G401 (cell line): ENCODE measurements at places on chromosomes 5 and 9.

GRCh38 chr5:90809311-90810056 lies 250.9 kb downstream of the ADGRV1 start:
- DNase-seq = peak; percentile 1

- peak; percentile 35 for DNase-seq
Measured at GRCh38 chr5:150516011-150516410, 8.1 kb downstream of the NDST1 start.

- peak; percentile 33 for DNase-seq
Measured at GRCh38 chr9:98010445-98010844, 27.3 kb downstream of the ANP32B start.

DNA sequence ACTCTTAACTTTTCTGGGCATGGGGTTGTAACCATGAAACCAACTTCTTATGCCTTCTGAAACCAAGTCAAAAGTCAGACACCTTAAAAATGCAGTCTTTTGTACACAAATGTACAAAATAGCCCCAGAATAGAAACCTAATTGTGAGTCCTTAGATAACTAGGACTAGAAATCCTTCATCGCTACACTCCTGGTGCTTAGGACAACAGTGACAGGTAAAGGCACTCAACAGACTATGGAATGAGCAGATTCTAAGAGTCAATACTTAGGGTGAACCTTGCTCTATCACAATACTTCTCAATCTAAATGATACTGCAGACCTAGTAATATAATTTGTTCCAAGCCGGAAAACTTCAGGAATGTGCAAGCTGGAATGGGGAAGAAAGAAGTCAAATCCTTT lies 163.7 kb downstream of the PDE4D start:
- no peak for DNase-seq

GRCh38 chr5:63963080-63963735 lies 963 bp upstream of the HTR1A start:
- peak; percentile 81 for DNase-seq

GRCh38 chr5:114296191-114296590 lies 65.7 kb upstream of the KCNN2 start:
- DNase-seq = no peak

DNA sequence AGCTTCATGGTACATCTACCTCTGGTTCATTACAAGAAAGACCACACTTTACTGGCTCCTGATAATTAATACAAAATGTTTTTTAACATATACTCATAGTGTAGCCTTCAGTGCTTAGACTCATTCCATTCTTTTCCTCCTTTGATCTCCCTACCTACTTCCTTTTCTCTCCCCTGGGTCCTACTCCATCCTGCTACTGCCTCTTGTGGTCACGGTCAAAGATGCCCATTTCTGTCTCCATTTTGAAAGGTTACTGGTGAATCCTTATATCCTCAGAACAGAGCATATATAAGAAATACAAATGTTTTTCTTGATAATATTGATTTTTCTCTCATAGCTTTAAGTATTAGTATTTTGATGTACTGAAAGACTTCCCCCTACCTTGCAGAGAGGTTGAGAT lies 375.9 kb downstream of the ARRDC3 start:
- no peak for DNase-seq
